Keratinocyte (primary cell): ENCODE measurements at places on chromosomes 16 and 17.

DNA sequence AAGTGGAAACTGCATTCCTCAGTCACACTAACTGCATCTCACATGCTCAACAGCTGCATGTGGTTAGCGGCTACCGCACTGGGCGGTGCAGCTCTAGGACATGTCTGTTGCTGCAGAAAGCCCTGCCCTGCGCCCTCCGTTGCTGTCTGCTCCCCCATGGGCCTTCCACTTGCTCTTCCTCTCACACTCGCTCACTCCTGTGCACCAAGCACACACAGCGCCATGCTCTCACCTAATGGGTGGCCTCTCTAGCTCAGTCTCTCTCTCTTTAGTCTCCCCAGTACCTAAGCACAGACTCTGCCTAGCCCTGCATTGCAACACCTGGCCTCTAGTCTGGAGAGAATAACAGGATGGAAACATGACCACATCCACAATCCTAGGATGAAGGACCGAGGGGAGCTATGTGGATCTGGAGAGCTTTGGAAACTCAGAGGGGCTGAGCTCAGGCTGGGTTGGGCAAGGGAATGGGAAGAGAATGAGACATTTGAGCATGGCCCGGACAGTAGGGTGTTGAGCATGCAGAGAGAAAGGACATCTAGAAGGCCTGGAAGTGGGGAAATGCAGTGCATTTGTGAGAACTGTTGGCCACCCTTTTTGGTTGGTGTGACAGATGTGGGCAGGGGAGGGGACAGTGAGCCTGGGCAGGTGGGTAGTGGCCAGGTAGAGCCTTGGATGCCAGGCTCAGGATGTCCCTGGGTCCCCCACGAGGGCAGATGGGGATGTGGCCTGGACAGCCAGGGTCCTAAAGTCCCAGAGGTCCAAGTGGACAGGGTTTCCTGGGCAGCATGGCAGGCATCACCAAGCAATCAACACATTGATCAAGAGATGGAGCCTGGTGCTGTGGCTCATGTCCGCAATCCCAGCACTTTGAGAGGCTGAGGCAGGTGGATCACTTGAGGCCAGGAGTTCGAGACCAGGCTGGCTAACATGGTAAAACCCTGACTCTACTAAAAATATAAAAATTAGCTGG, 16.1 kb downstream of the SGCA start:
- no peaks in the 10 kb centered on the region for H3K27me3 ChIP-seq
- H3K4me3 ChIP-seq: no peak overlapping the region
- no peak overlapping the region for H3K27ac ChIP-seq
- DNase-seq: no peak
- H3K4me1 ChIP-seq: peaks cover 48% of the 10 kb centered on the region

- peak overlapping the region; percentile 80 for H3K4me3 ChIP-seq
- H3K27me3 ChIP-seq: no peaks in the 10 kb centered on the region
Measured at GRCh38 chr16:4693956-4694641, 737 bp downstream of the NUDT16L1 start.

DNA sequence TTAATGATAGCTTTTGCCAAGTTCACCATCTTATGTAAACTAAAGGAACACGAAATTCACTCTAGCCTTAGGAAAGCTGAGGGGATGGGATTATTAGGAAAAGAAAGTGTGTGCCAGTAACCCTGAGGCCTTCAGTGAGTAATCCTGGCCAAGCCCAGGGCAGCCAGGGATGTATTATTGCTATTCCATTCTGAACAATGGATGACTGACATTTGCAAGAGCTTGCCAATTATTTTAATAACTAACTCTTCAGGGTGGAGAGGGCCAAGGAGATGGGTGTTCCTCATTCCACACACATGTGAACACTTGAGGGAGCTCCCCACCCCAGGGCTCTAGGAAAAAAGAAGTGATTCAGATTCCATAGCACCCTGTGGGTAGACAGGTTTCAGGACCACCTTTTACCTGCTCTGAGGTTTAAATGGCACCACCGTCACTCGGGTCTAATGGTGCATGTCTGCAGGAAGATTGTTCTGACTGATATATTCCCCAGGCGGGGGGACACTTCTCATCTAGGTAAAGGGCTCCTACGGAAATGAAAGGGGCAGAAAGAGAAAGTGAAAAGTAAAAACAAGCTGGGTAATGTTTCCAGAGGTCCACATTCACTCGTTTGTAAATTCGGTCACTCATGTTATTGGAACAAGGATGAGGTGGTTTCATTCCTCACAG, 41.5 kb downstream of the TK2 start:
- peaks cover 52% of the 10 kb centered on the region for H3K4me1 ChIP-seq
- H3K4me3 ChIP-seq: peak overlapping the region; percentile 8
- DNase-seq: peak; percentile 88
- no peaks in the 10 kb centered on the region for H3K27me3 ChIP-seq
- H3K27ac ChIP-seq: peak overlapping the region; percentile 51

- no peak for DNase-seq
- no peaks in the 10 kb centered on the region for H3K36me3 ChIP-seq
- H3K27me3 ChIP-seq: peaks cover 58% of the 10 kb centered on the region
- no peak within 1 kb of the TSS for H3K4me3 ChIP-seq
- H3K27ac ChIP-seq: no peak within 1 kb of the TSS
Measured at GRCh38 chr16:1152651-1153259, at the start of gene CACNA1H. TSS of gene CACNA1H (plus strand) at chr16:1153106. CDS start at chr16:1153738, 632 bp downstream.

DNA sequence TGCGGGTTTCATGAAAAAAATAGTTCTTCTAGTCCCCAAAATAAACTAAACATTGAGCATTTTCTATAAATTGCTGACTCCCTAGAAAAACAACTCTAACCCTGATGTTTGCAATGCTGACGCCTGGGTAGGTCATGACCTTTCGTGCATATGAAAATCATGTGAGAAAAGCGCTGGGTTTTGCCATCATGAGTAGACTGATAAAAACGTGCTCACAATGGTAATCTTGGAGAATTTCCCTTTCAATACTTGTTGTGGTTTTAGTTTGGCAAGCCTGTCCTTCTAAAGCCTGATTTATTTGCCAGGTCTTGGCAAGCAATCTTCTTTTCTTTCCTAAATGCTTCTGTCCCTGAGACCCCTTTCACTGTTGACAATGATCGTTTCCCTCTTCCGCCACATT, 4.0 kb upstream of the CLEC10A start:
- no peak for DNase-seq
- no peak overlapping the region for H3K27ac ChIP-seq
- H3K4me3 ChIP-seq: no peak overlapping the region
- peaks cover 10% of the 10 kb centered on the region for H3K4me1 ChIP-seq

DNA sequence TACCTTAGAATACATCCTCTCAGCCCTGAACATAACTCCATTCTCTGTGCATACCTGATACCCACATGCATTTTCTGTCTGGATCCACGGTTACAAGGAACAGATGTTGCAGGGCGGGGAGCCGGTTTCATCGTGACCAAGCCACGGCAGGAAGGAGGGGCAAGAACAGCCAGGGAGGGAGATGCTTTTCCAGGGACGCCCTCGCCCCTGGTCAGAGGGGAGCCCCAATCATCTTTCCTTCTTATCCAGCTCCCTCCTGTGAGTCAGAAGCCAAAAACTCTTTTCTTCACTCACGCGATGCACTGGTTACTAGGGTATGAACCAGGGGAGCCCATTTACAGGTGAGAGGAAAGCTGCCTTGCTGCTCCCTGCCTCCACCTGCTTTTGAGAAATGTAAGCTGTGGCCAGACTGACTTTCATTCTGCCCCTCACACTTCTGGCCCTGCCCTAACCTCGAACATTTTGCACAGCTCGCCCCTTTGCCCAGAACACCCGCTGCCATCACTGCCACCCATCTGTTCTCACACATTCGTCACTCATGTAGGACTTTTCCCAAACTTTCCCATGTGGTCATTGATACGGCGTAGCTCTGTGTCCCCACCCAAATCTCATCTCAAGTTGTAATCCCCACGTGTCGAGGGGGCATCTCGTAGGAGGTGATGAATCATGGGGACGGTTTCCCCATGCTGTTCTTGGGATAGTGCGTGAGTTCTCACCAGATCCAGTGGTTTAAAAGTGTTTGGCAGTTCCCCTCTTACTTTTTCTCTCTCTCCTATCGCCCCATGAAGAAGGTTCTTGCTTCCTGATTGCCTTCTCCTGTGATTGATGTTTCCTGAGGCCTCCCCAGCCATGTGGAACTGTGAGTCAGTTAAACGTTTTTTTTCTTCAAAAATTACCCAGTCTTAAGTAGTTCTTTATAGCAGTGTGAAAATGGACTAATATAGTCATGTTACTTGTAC, 20.5 kb downstream of the FOXL1 start:
- no peaks in the 10 kb centered on the region for H3K36me3 ChIP-seq
- DNase-seq: no peak
- H3K27ac ChIP-seq: no peak overlapping the region

- H3K4me1 ChIP-seq: no peaks in the 10 kb centered on the region
- H3K27me3 ChIP-seq: no peaks in the 10 kb centered on the region
- DNase-seq: no peak
- H3K27ac ChIP-seq: no peak overlapping the region
Measured at GRCh38 chr17:77706938-77707337, 251.6 kb upstream of the TNRC6C start.

GRCh38 chr17:78330570-78331224, 29.2 kb downstream of the SOCS3 start:
- no peak overlapping the region for H3K27ac ChIP-seq
- H3K36me3 ChIP-seq: no peaks in the 10 kb centered on the region
- H3K27me3 ChIP-seq: no peaks in the 10 kb centered on the region
- H3K4me1 ChIP-seq: peaks cover 27% of the 10 kb centered on the region
- H3K4me3 ChIP-seq: no peak overlapping the region

DNA sequence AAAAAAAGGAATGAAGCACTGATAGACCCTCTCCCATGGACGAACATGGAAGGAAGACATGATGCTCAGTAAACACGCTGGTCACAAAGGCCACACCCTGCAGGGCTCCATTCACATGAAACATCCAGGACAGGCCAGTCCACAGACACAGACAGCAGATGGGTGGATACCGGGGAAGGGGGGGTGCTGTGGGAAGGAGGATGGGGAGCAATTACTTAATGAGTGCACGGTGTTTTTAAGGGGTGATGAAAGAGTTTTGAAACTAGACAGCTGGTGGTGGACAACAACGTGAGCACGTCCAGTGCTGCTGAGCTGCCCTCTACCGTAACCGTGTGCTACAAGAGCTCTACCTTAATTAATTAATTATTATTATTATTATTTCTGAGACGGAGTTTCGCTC, 6.0 kb upstream of the SLC16A3 start:
- H3K27ac ChIP-seq: no peak overlapping the region
- peaks cover 4% of the 10 kb centered on the region for H3K4me1 ChIP-seq
- H3K4me3 ChIP-seq: no peak overlapping the region
- no peak for DNase-seq
